ENCODE measurements at places on chromosomes 7 and 10.

GRCh38 chr7:1005303-1005702 lies 22.3 kb downstream of the CYP2W1 start:
- no peak for DNase-seq

DNA sequence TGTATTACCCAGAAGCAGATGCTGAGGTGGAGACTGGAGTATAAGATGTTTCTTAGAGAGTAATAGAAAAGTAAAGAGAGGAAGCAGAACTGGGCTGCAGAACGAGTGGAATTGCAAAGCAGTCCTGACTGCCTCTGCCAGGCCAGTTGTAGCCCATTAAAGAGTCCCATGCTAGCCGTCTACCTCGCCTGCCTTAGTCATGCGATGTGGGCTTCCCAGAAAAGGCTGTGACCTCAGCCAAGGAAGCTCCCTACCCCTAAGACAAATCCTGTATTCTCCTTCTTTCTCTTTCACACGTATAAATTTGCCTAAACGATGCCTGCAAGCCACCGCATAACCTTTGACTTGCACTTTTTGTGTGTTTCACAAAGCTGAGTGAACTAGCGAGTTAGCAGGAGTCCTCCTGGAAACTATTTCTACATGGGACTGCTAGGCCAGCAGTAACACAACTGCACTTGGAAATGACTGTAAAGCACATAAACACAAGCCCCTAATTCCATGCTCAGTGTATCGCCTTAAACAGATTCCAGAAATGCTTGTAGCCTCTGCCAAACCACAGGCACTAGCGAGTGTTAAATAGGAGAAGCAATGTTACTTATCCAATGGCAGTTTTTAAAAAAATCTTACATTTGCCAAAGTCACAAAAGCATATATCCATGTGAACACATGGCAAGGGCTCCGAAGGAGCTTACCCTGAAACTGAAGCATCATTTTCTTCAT lies 47.4 kb upstream of the GNAI1 start:
- DNase-seq = no peak

GRCh38 chr10:67853512-67853911 lies 15.5 kb upstream of the DNAJC12 start:
- no peak for DNase-seq

- DNase-seq = no peak
Observed at GRCh38 chr10:28798964-28799363, 121.6 kb downstream of the BAMBI start.

DNA sequence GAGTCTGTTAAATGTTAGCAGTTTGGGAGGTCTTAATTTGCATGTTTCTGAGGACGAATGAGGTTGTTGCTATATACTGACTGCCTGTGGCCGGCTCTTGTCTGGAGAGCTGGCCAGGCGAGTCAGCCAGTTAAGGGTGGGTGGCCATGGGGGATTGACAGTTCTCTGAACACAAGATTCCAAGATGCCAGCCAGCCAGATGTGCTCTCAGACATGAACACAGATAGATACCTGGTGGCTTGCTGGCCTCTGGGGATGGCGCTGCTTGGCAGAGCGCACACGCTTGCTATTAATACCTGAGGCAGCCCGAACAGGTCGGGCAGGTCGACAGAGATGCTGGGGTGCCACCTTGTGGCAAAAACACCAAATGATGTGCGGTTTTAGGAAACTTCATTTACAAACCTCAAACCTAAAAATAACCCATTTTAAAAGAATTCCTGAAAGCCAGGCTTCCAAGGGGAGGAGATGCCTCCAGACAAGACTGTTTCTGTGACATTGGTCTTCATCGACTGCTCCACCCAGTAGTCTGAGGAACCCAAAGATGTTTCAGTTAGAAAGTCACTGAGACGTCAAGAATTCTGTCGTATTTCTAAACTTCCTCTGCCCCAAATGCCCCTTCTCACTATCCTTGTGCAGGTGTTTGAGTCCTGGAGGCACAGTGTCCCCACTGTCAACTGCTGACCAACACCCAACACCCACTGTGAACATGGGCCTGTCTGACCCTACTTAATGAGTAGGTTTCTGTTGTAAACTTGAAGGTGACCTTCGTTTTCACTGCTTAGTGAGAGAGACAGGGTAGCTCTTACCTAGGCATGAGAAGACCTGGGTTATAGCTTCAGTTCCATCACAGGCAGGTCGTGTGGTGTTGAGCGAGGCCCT lies 123.4 kb downstream of the NT5C2 start:
- peak; percentile 18 for DNase-seq

GRCh38 chr10:11113156-11113555 lies 95.5 kb downstream of the CELF2 start:
- DNase-seq = no peak

- DNase-seq = no peak
Observed at GRCh38 chr10:10320956-10321355, 696.7 kb upstream of the CELF2 start.

- no peak for DNase-seq
Observed at GRCh38 chr10:44908066-44908749, 2.9 kb upstream of the TMEM72 start.

- no peak for DNase-seq
Observed at GRCh38 chr10:72255977-72256729, 17.6 kb upstream of the DDIT4 start.

DNA sequence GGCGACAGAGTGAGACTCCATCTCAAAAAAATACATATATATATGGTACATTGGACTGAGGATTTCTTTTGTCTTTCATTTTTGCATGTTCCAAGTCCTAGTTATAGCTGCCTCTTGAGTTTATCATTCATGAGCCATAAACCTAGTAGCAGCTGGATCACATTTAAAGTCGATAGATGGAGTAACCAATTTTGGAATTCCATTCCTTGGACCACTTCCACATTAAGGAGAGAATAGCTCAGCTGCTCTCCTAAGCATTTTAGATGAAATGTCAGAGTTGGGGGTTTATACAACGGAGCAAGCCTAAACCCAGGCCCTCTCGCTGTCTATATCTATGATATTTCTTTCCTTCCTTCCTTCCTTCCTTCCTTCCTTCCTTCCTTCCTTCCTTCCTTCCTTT lies 141.2 kb downstream of the LYZL1 start:
- no peak for DNase-seq

DNA sequence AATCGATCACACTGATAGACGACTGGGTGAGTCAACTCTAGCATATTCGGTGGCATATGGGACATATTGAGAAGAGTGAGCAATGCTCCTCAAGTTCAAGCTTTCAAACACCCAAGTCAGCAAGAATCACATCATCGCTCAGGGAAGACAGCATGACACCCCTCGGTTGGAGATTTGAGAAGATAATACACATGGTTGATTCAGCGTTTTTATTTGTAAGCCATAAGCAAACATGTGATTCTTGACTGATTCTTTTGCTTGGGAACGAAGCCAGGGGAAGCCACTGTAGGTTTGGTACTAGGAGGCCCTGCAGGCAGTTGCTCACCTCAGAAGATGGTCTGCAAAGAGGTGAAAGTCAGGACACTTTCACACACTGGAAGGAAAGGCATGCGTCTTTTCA lies 12.6 kb downstream of the UCMA start:
- no peak for DNase-seq

GRCh38 chr7:37908221-37908788 lies 8.3 kb downstream of the SFRP4 start:
- DNase-seq = no peak

GRCh38 chr7:99143521-99143852 lies 421 bp downstream of the SMURF1 start:
- no peak for DNase-seq

GRCh38 chr7:122768827-122769226 lies 66.1 kb upstream of the RNF148 start:
- no peak for DNase-seq

GRCh38 chr10:26491276-26491675 lies 53.1 kb downstream of the APBB1IP start:
- DNase-seq = no peak

GRCh38 chr10:43393606-43394360 lies 15.2 kb downstream of the HNRNPF start:
- no peak for DNase-seq

DNA sequence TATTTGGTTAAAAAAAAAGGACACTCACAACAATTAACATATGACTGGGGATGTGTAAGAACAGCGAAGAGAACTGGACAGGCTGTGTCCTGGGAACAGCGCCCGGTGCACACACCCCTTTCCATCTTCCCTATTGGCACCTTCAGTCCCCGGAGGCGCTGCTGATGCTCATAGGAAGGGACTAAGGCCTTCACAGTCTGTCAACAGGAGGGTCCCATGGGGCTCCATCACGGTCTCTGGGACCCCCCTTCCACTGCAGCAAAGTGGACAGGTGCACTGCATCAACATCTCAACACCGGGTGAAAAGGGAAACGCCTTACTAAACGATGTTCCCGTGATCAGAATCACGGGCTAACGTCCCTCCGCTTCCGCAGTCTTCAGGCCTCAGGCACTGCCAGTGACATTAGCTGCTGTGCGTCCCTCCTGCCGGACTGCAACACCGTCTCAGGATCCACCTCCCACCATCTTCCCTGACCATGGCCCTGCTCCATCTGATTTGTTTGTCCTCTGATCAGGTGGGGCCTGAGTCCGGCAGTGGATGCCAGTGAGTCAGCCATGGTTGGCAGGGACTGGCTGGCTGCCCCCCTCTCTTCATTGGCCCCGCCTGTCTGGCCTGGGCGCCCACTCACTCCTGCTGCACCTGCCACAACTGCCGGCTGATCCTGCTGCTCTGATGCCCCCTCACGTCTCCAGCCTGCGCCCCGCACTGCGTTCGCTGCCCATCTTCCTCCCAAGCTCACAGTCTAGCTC lies 614.7 kb downstream of the DNAJB6 start:
- no peak for DNase-seq

- DNase-seq = no peak
Observed at GRCh38 chr10:36280890-36281499, 638.9 kb upstream of the FZD8 start.

GRCh38 chr10:53135213-53135896 lies 362.8 kb upstream of the MBL2 start:
- DNase-seq = no peak

DNA sequence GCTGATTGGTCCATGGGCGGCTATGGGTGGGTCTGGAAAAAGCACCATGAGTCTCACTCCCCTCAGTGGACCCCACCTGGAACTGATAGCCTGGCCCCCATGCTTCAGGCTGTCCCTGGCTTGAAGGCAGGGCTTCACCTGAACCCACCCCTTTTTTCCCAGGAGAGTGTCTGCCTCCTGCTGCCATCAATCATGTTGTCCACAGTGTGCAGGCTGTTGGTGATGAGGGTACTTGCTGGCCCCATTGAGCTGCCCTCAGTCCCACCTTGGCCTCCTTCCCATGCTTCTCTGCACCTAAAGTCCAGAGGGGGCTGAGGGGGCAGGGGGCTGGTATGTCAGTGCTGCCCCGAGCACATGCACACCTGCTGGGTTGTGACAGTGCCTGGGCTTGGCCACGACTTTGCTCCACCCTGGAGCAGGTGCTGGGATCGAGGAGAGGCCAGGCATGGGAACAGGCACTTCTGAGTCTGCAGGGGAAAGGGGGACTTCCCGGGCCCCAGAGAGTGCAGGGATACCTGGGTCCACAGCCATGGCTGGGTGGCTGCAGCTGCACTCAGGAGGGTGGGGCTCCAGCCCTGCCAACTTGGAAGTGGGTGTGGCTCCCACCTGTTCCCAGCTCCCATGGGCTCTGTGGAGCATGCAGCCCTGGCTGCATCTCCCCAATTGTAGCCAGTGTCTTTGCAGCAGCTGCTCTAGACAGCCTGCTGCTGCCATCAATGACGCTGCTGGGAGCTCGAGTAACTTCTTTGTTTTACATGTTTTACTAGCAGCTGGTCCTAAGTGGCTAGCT lies 56.9 kb downstream of the ADK start:
- DNase-seq = peak; percentile 48

DNA sequence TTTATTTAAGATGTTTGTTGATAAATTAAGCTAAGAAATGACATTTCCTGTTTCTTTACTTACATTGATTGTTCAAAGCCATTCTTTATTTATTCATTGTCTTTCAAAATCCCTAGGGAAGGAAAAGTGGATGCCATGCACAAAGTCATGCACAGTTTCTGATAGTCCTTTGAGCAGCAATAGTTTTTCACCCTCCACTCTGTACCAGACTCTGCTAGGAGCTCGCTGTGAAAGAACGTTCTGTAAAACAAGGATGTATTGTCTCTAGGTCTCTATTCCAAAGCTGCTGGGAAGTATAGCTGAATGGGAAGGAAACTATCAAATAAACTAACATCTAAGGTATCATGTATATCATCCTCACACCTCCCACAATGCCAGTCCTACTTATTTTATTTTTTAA lies 7.8 kb upstream of the NOC3L start:
- no peak for DNase-seq

- DNase-seq = no peak
Observed at GRCh38 chr7:30390736-30391636, 87.6 kb downstream of the NOD1 start.

DNA sequence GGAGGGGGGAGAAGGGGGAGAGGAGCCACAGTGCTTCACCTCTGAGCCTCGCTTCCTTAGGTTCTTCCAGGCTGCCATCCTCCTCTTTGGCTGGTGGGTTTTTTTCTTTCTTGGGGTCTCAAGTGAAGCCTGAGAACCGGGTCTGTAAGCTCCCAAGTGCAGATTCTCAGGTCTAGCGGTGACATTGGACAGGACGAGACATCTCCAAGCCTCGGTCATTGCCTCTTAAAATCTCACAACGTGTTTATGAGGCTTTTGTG lies 817 bp upstream of the IL15RA start:
- DNase-seq = no peak

DNA sequence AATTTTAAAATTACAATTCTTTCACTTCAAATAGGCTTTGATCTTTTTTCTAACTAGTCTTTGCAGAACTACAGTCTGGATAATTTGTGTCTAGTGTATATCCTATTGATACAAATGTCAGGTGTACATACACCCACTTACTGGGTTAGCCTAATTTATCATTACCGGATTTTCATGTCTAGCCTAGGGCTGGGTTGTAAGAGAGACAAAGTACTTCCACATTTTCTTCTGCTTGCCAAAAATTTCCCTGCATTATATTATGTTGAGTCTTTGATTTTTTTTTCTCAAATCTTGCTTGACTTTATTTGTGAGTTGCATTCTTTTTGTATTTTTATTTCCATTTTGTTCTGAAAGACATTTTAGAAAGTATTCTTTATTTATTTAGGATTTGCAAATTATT lies 284.8 kb upstream of the FZD8 start:
- peak; percentile 63 for DNase-seq

GRCh38 chr7:43137811-43138210 lies 25.4 kb downstream of the HECW1 start:
- DNase-seq = no peak

DNA sequence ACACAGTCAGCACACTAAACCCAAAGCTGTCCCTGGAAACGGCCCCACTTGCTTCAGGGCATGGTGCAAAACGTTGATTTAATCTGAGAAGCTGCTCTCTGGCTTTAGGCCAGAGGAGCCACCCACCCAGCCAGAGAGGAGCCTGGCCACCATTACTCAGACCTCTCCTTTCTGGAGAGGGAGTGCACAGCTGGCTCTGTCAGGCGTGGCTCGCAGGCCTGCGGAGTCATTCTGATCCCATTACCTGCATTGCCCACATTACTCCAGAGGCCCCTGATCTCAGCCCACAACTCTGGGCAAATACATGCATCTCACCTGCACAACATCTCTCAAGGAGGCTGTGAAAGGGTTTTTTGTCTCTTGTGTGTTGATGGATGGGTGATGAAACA lies 370.0 kb upstream of the IGFBP3 start:
- no peak for DNase-seq

GRCh38 chr10:23368816-23369640 lies 24.4 kb upstream of the C10orf67 start:
- DNase-seq = no peak
